ENCODE measurements at places on chromosomes 4 and X.
A peak's percentile ranks its signal among the peaks of the same experiment; 100 is the strongest.

- no peak overlapping the region for H3K4me3 ChIP-seq
- no peaks in the 10 kb centered on the region for H3K36me3 ChIP-seq
- H3K27me3 ChIP-seq: no peaks in the 10 kb centered on the region
- no peaks in the 10 kb centered on the region for H3K4me1 ChIP-seq
Observed at GRCh38 chrX:103864886-103865534, 33.0 kb upstream of the RAB9B start.

DNA sequence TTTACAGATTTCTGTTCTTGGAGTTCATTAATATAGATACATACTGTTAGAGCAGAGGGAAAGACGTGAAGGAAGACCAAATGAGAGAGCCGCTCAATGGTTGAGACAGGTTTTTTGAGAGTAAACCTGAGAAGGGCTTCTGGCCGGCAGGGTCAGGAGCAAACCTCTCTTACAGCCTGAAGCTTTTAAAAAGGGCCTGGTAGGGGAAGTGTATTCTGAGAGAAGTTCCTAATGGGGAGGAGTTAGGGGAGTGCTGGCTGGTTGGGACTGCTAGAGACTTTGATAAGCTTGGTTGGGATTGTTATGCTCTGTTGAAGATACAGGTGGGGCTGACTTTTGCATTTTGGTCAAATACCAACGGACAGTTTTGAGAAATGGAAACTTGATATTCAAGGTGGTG is 186.8 kb upstream of the PABPC4L start:
- no peak overlapping the region for H3K27ac ChIP-seq
- no peaks in the 10 kb centered on the region for H3K4me1 ChIP-seq
- no peak overlapping the region for H3K4me3 ChIP-seq
- DNase-seq: no peak
- H3K27me3 ChIP-seq: no peaks in the 10 kb centered on the region
- H3K36me3 ChIP-seq: no peaks in the 10 kb centered on the region

DNA sequence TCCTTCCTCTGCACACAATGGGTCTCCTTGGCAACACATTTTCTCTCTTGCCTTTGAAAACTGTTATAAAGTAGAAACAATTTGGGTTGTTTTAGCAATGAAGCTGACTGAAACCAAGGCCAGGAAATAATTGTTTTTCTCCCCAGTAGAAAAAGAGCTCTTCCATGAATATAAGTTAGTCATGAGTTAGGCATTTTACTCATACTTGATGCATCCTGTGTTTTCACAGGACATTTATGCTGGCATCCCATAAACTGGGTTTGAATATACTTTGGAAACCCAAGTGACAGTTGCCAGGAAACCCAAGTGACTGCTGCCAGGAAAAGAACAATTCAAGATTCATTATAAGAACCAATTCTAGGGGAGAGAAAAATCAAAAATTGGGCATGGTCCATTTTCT is 128.6 kb upstream of the NPY2R start:
- no peak overlapping the region for H3K4me3 ChIP-seq
- no peaks in the 10 kb centered on the region for H3K27me3 ChIP-seq
- H3K27ac ChIP-seq: no peak overlapping the region
- H3K36me3 ChIP-seq: no peaks in the 10 kb centered on the region
- DNase-seq: no peak

- H3K4me1 ChIP-seq: no peaks in the 10 kb centered on the region
- H3K4me3 ChIP-seq: no peak overlapping the region
- no peaks in the 10 kb centered on the region for H3K36me3 ChIP-seq
- H3K27me3 ChIP-seq: no peaks in the 10 kb centered on the region
Observed at GRCh38 chr4:145842224-145842887, 96.3 kb downstream of the ZNF827 start.

DNA sequence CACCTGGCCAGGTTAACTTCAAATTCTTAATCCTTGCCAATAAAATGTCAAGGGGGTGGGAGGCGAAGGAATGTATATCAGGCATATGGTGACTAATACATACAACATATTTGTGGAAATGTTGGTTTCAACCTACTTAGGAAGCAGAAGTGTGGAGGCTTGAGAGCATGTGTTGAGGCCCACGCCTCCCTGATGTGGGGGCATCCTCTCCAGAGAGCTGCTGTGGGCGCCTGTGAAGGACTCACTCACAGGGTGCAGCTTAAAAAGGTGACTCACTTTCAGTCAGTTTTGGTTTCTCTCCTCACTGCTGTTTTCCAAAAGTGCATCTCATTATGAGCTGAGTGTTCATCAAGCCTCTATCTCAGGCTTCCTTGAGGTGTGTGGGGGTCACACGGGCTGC is 27.5 kb downstream of the LNX1 start:
- DNase-seq: no peak
- no peaks in the 10 kb centered on the region for H3K27me3 ChIP-seq

GRCh38 chr4:155901013-155901412 is 2.5 kb upstream of the TDO2 start:
- no peaks in the 10 kb centered on the region for H3K36me3 ChIP-seq
- H3K4me1 ChIP-seq: no peaks in the 10 kb centered on the region
- no peak overlapping the region for H3K4me3 ChIP-seq
- DNase-seq: no peak
- no peaks in the 10 kb centered on the region for H3K27me3 ChIP-seq
- H3K27ac ChIP-seq: no peak overlapping the region

DNA sequence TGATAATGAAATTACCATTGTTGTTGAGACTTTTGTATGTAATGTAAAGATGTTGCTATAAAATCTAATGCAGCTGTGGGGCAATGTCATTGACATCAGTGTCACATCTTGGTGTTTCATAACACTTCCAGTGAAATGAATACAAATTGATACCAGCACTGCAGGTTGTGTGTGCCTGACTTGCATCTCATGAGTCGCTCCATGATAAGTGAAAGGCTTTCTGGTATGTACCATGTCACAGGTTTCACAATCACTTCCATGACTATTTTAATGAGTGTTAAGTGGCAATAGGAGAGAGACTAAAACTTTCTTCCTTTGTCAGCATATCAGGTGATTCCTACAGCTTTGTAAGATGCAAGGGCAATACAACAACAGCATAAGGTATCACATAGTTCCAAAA is 94.4 kb downstream of the ABCB7 start:
- no peak overlapping the region for H3K4me3 ChIP-seq
- H3K27ac ChIP-seq: no peak overlapping the region
- H3K4me1 ChIP-seq: no peaks in the 10 kb centered on the region
- no peaks in the 10 kb centered on the region for H3K27me3 ChIP-seq
- no peaks in the 10 kb centered on the region for H3K36me3 ChIP-seq
- no peak for DNase-seq

GRCh38 chrX:71105628-71106027 is 912 bp downstream of the CXorf65 start:
- no peak for DNase-seq
- no peaks in the 10 kb centered on the region for H3K27me3 ChIP-seq
- no peaks in the 10 kb centered on the region for H3K4me1 ChIP-seq

DNA sequence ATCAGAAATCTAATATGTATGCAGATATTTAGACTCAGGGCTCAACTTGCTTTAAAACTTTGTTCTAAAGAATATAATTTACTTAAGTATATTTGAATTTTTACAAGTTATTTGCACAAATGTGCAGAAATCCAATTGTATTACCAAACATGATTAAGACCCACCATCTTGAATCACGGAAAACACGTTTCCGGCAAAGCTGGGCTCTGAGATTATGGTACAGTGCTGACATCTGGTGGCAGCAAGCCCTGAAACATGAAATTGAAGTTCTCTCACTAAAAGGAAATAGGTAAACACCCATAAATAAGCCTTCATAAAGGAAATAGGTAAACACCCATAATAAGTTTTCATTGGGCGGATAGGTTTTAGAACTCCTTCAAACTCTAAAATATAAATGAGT is 98.3 kb upstream of the MAOA start:
- no peaks in the 10 kb centered on the region for H3K36me3 ChIP-seq
- no peak overlapping the region for H3K27ac ChIP-seq
- H3K4me1 ChIP-seq: no peaks in the 10 kb centered on the region
- H3K27me3 ChIP-seq: no peaks in the 10 kb centered on the region
- no peak overlapping the region for H3K4me3 ChIP-seq

- H3K4me3 ChIP-seq: no peak overlapping the region
- no peaks in the 10 kb centered on the region for H3K36me3 ChIP-seq
- no peaks in the 10 kb centered on the region for H3K4me1 ChIP-seq
- no peak overlapping the region for H3K27ac ChIP-seq
- no peak for DNase-seq
- peaks cover 4% of the 10 kb centered on the region for H3K27me3 ChIP-seq
Observed at GRCh38 chrX:13990126-13990800, 39.4 kb downstream of the GEMIN8 start.

GRCh38 chr4:53240573-53240972 is 125.3 kb downstream of the SCFD2 start:
- DNase-seq: no peak
- H3K4me3 ChIP-seq: no peak overlapping the region
- no peaks in the 10 kb centered on the region for H3K27me3 ChIP-seq
- H3K36me3 ChIP-seq: no peaks in the 10 kb centered on the region
- no peaks in the 10 kb centered on the region for H3K4me1 ChIP-seq

GRCh38 chr4:154205471-154205870 is 286.1 kb downstream of the DCHS2 start:
- no peak overlapping the region for H3K27ac ChIP-seq
- H3K36me3 ChIP-seq: no peaks in the 10 kb centered on the region
- no peaks in the 10 kb centered on the region for H3K27me3 ChIP-seq
- no peak for DNase-seq
- H3K4me1 ChIP-seq: no peaks in the 10 kb centered on the region

DNA sequence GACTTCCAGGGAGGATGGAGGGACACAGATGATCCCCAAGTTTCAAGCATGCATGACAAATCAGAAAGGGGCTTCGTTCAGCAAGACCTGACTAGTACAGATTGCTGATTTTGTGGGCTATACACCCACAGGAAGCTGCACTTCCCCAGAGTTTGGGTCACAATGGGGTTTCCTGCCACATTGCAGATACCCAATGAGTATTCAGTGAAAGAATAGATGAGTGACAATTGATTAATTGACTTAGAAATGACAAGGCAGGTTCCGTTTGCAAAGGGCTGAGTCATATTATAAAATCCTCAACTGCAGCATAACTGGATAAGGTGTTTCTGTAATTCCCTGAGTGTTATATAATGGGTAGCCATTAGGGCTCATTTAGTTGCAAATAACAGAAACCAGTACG is 146.6 kb upstream of the TBL1X start:
- no peak overlapping the region for H3K27ac ChIP-seq
- H3K4me1 ChIP-seq: no peaks in the 10 kb centered on the region
- no peak for DNase-seq

DNA sequence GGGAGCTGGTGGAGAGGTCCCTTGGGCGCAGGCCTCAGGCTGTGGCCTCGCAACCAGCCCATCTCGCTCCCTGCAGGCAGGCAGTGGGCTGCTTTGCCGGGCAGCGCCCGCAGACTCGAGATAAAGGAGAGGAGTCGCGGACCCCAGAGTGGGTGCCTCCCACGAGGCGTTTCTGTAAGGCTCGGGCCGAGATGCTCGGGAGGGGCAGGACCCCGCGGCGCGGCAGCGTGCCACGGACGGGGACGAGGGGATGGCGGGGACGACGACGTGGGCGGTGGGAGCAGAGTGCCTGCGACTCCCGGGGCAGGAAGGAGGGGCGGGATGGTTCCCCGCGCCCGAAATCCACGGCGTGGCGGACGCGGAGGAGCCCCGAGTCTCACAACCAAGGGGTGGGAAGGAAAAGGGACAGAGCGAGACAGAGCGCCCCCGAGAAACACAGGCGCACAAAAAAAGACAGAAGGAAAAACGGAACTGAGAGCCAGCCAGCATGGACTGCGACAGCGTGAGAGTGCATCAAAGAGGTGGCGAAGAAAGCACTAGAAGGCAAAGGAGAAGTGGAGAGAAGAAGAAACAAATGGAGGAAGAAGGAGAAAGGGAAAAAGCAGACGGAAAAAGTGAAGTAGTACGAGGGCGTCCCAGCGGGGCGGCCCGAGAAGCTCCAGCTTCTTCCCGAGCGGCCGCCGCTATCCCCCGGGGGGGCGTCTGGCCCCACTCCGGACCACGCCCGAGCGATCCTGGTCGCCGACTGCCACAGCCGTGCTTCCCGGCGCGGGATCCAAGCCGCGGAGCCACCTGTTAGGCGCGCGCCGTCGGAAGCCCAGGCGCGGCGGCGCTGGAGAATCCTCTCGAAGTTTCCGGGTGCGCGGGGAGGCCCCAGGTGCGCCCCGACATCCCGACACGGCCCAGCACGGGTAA is 1.5 kb downstream of the BEND4 start:
- H3K4me3 ChIP-seq: peak overlapping the region; percentile 39
- peaks cover 33% of the 10 kb centered on the region for H3K27me3 ChIP-seq
- no peaks in the 10 kb centered on the region for H3K36me3 ChIP-seq
- DNase-seq: peak; percentile 19
- H3K4me1 ChIP-seq: no peaks in the 10 kb centered on the region
- H3K27ac ChIP-seq: no peak overlapping the region

GRCh38 chr4:85151786-85152185 is 185.3 kb upstream of the WDFY3 start:
- no peaks in the 10 kb centered on the region for H3K4me1 ChIP-seq
- no peaks in the 10 kb centered on the region for H3K27me3 ChIP-seq
- H3K36me3 ChIP-seq: no peaks in the 10 kb centered on the region

DNA sequence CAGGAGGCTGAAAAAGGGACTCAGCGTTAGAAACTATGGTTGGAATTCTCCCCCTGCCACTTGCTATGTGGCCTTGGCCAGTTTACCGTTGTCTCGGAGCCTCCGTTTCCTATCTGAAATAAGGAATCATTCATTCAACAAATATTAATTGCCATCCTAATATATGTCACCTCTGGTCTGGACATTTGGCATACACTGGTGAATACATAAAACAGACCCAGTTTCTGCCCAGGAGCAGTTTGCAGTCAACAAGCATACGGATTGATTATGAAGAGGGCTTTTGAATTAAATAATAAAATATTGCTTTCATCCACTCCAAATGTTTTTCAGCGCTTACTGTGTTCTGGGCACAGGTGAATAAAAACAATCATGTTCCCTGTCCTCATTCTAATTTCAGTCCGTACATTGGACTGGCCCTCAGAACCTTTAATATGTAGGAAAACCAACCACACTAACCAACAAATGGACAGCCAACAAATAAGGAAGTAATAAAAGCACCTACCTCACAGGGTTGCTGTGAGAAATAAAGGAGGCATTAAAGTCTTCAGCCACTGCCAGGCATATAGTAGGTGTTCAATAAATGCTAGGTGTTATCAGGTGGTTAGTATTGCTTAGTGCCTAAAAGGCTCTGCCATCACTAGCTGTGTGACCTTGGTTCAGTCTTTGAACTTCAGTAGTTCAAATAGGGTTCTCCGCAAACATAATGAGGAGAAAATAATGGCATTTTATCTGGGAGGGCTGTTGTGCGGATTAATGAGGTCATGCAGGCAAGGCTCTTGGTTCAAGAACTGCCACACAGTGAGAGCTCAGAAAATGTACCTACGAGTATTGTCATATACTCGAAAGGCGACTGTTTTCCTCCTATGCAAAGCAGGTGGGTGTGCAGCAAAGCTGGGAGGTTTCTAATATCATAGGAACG is 7.3 kb upstream of the GSX2 start:
- H3K4me3 ChIP-seq: peak overlapping the region; percentile 31
- no peaks in the 10 kb centered on the region for H3K4me1 ChIP-seq
- H3K27ac ChIP-seq: no peak overlapping the region
- peaks cover 60% of the 10 kb centered on the region for H3K27me3 ChIP-seq
- DNase-seq: no peak
- no peaks in the 10 kb centered on the region for H3K36me3 ChIP-seq

- no peaks in the 10 kb centered on the region for H3K36me3 ChIP-seq
- H3K4me1 ChIP-seq: no peaks in the 10 kb centered on the region
- H3K27me3 ChIP-seq: no peaks in the 10 kb centered on the region
- no peak for DNase-seq
- no peak overlapping the region for H3K4me3 ChIP-seq
Observed at GRCh38 chr4:185139736-185140135, 3.3 kb upstream of the SLC25A4 start.

Measured in colonic mucosa (tissue), 4 donors.